ENCODE measurements at places on chromosomes 3 and 15.

DNA sequence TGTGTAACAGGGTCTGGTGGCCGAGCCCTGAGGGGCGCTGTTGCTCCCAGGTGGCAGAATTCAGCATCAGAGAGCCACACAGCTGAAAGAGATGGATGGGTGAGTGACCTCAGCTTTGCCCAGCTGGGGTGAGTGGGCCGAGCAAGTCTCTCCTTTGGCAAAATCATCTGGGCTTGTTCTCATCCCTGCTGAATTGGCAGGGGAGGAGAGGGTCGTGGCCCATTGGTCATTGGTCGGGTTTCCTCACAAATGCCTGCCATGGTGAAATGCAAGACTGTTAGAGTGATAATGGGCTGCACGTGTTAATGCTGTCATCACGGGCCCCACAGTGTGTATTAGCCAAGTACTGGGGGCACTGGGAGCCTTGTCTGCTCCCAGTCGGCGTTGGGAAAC, 15.9 kb downstream of the ABHD2 start:
- no peak for DNase-seq

- no peak for DNase-seq
Observed at GRCh38 chr3:73550032-73550431, 74.7 kb downstream of the PDZRN3 start.

DNA sequence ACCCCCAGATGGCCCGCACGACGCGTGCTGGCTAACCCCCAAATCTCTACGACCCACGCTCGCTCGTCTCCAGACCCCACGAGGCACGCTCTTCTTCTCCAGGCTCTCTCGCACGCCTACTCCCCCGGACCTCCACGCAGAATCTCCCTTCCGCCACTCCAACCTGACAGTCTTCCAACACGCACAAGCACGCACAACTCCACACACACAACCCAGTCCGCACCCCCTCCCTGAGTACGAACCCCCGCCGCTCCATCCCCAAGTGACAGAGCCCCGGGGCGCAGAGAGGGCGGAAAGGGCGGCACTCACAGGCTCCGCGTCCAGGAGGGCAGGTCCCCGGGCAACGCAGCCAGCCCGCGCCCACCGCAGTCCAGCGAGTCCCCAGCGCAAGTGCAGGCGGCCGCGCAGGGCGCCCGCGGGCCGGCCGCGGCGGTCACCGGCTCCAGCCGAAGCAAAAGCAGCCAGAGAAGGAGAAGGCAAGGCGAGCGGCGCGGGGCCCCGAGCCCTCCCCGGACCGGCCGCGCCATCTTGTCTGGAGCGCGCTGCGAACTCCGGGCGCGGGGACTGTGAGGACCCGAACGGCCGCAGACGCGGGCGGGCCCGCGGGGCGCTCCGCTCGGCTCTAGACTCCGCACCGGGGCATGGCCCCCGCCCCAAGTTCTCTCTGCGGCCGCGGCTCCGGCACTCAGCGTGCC, 794 bp downstream of the LRIG1 start:
- no peak for DNase-seq

DNA sequence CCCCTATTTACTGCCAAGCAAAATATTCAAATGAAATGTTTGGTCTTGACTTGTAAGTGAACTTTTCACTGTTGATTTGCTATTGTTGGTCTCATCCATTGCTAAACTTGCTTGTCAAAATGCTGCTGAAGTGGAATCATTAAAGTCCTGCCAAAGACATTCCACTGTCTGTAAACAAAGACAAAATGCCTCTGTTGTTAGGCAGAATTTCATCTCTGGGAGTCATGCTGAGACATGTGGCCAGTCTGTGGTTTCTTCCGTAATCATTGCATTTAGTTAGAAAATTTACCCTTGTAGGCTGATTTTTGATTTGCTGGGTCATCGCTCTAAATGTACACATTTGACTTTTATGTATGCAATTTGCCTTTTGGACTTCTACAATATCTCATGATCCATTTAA, 577.7 kb downstream of the MECOM start:
- DNase-seq: no peak

GRCh38 chr15:71237456-71238188, 122.4 kb downstream of the THSD4 start:
- no peak for DNase-seq

DNA sequence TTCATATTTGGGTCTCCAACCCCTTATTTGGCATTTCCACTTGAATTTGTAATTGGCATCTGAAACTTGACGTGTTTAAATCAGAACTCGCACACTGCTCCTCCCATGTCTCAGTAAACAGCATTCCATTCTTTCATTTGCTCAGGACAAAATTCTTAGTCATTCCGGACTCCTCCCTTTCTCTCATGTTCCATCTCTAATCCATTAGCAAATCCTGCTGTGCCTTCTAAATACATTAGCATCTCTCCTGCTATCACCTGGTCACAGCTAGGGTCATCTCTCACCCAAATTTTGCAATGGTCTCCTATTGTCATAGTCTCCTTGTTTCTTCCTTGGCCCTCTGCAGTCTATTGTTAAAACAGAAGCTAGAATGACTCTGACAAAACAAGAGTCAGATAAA, 119.9 kb upstream of the CADPS start:
- DNase-seq: no peak

DNA sequence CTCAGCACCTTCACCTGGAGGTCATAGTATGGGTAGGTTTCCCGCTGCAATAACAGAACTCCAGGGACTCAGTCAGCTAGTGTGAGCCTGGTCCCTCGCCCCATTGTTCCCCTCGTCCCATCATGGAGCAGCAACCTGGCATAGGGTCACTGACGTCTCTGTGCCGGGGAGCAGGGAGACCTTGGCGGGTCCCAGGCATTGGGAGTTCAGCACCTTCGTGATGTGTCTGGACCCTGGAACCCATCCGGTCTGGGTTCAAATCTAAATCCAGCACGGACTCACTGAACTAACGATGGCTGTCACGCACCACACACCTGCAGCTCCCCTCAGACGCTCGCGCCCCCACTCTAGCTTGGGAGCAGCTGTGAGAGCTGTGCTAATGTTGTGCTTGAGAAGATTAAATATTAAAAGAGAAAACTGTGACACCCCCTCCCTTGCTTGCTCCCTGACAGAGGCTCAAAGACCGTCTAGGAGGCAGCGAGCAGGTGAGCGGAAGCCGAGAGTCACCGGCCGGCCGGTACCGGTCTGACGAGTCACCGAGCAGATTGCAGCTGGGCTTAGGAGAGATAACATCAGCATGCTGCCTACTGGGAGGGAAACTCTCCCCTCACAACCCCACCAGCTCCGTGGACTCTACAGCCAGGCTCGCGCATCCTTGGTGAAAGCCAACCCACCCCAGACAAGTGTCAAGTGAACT, 742 bp downstream of the PLA2G4F start:
- DNase-seq: no peak

GRCh38 chr3:7734456-7734855, 767.2 kb upstream of the LMCD1 start:
- no peak for DNase-seq

DNA sequence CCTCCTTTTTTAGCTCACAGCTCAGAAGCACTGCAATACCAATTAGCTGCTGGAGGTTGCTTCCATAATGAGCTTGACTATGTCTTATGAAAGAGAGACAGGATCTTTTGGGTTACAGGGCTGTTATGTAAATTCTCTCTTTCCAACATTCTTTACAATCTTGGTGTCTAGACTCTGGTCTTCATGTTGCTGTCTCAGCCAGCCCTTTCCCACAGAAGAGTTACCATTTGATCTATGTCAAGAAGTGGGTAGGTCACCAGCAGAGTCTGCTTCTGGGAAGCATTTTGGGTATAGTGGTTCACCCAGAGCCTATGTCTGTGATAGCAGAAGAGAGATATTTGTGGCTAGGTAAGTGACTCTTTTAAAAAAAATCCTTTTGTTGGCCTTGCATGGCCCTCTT, 234.5 kb downstream of the SATB1 start:
- DNase-seq: no peak

- no peak for DNase-seq
Observed at GRCh38 chr15:37105889-37106288, 5.5 kb upstream of the MEIS2 start.

- DNase-seq: no peak
Observed at GRCh38 chr15:99749386-99749785, 16.1 kb upstream of the LYSMD4 start.

DNA sequence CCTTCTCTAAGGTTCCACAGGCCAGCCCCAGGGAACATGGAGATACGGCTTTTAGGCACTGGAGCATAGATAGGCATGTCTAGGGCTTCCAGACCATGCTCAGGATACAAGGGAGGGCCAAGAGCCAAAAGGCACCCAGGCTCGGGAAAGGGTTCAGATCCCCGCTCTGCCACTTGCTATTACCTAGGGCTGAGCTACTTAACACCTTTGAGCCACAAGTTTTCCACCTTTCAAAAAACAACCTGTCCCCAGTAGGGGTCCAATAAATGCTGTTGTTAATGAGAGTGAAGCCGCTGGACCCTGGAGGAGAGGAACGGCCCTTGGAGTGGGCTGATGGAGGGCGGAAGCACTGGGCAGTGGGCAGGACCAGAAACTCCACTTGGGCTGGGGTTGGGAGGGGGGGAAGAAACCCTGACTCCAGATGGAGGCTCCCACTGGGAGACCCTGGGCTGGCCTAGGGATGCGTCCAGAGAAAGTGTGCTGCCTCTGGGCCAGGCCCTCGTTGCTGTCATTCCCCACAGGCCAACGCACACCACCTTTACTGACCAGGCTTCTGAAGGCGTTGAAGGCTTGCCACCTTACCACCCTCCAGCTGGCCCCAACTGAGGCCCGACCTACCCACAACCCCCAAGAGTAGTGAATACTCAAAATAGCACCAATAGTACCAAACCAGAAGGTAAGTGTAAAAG, 8.6 kb upstream of the ITPKA start:
- DNase-seq: no peak

GRCh38 chr3:141266797-141267555, 35.4 kb downstream of the PXYLP1 start:
- no peak for DNase-seq

DNA sequence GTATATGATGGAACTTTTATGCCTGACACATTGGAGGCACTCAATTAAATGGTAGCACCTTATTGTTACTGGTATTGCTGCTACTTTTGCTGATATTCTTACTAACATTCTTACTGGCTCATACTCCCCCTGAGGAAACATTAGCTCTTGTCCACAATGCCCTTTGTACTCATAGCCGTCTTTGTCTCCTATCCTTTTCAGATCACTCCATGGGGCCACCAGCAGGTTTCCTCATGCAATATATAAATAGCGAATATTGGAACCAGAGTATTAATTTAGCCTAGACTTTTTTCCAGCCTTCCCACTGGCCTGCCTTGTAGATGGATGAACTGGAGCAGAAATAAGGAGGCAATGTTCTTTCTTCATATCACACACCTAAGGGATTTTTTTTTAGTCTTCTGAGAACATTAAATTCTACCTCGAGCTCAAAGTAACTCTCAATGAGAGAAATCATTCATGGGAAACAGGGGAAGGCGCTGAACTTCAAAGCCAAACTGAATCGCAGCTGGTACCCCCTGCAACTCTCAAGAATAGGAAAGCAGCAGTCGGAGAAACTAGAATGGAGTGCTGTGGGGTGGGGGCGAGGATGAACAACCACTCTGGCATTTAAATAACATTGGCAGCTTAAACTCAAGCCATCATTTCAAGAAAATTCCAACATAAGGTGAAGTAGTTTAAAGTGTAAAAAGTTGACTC, 300.3 kb downstream of the TAFA4 start:
- DNase-seq: no peak

DNA sequence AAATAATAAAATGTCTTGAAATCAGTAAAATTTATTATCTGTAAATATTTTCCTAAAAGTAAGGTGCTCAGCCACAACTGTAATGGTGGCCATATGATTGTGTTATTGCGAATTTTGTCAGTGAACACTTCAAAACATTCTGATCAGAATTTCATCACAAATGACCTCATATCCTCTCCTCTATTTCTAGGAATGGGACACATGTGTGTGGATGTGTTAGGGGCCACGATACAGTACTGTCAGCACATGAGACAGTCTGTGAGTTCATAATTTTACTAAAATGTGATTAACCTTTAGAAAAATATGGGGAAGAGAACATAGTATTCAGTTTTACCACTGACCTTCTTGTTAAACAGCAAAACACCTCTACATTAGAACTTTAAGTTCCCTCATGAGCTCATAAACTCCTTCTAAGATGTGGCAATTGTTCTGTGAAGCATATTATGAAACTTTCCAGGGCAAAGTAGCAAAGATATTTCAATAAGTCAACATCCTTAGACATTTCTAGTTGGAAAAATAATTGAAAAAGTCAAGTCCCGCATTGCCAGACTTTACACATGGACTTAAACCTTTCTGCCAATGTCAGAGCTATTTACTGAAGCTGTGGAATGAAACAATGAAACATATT, 158.2 kb upstream of the ABI3BP start:
- no peak for DNase-seq

GRCh38 chr3:4950948-4951347, 28.3 kb upstream of the BHLHE40 start:
- DNase-seq: no peak

DNA sequence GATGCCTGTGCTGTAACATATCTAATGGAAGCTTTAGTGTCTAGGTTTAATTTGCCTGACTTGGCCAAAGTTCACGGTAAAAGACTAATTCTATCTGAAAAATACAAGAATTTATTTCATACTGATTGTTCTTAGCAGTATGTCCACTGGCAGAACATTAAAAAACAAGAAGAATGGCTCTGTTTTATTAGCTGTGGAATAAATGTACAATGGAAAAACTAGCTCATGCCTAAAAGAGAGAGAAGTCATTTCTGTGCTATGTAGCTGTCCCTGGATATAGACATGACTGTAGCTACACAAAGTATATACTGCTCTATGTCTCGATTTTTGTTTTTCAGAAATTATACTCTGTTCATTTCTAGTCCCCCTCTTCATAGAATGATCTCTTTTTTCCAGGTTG, 13.9 kb upstream of the VGLL3 start:
- no peak for DNase-seq

- DNase-seq: no peak
Observed at GRCh38 chr3:15339786-15340215, 7.4 kb upstream of the SH3BP5 start.

- no peak for DNase-seq
Observed at GRCh38 chr15:65336493-65337435, 32.3 kb downstream of the RNU5B-1 start.

DNA sequence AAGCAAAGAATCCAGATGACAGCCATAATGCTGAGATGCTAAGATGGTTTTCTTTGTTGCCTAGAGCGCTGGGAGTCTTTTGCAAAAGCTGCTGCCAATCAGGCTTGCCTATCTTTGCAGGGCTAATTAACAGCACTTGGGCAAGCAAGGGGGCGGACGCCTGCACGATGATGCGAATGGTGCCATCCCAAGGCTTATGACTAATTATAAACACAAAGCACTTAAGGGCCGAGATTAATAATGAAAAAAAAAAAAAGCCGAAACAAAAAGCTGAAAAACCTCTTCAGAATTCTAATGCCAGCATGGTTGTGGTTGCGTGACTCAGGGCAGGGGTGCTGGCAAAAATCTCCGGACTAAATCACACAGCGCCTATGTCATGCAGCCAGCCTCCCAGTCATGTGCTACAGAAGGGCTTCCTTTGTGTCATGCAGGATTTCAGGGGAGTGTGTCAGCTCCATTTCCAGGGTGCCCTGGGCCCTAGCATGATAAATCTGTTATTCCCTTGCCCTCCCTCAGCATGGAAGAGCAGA, 185.0 kb upstream of the ANKRD28 start:
- peak; percentile 74 for DNase-seq

GRCh38 chr3:72659188-72659587, 189.1 kb downstream of the SHQ1 start:
- no peak for DNase-seq

Measured in cerebellar cortex (tissue), 1 donor.